IgD-negative memory B cell (primary cell): ENCODE measurements at places on chromosomes 7 and 10. TPM values are rescaled to one million over a fixed set of nuclear protein-coding genes. Genes with fewer than 3 reads are reported as not detected.

The TFEC gene
- polyA plus RNA-seq, result 14.7 TPM

The VSTM4 gene
- polyA plus RNA-seq, result not detected

The TUBB8 gene
- 0.59 TPM for polyA plus RNA-seq

The COPS6 gene
- 121 TPM for polyA plus RNA-seq

The DMTF1 gene
- polyA plus RNA-seq, result 35.1 TPM

The EBLN1 gene
- polyA plus RNA-seq, result not detected

The CYP3A7 gene
- not detected for polyA plus RNA-seq
